ENCODE measurements at places on chromosomes 12 and 14.

- ATAC-seq, result peak; percentile 66
Measured at GRCh38 chr12:2431810-2432209, 363.0 kb upstream of the FKBP4 start.

GRCh38 chr12:26623136-26623535, 209.9 kb downstream of the ITPR2 start:
- ATAC-seq, result no peak

DNA sequence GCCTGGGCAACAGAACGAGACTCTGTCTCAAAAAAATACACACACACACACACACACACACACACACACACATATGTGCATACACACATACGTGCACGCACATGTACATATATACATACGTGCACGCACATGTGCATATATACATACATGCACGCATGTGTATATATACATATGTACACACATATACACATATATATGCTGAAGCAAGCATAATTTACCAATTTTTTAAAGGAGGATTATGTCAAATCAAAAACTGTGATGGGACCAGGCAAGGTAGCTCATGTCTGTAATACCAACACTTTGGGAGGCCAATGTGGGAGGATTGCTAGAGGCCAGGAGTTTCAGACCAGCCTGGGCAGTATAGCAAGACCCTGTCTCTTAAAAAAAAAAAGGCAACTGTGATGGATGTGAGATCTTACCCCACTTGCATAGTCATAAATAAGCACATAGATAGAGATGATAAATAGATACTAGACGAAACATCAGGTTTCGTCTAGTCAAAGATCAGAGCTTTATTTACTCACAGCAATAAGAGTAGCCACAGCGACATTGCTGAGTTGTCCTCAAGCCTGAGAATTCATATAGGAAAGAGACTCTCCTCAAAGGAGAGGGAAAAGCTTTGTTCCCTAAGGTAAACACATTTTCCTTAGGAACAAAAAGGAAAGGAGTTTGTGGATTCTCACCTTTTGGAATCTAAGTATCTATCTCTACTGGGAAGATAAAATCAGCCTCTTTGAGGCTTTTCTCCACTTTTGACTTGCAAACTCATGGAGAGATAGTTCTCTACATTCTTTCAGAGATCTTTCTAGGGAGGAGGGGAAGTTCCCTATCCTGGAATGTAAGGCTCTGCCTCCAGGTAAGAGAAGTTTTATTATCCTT, 74.7 kb upstream of the AMN1 start:
- no peak for ATAC-seq

- ATAC-seq, result no peak
Measured at GRCh38 chr12:3761116-3761735, 8.3 kb upstream of the CRACR2A start.

- ATAC-seq, result no peak
Measured at GRCh38 chr12:57749061-57749460, 3.0 kb downstream of the CDK4 start.

DNA sequence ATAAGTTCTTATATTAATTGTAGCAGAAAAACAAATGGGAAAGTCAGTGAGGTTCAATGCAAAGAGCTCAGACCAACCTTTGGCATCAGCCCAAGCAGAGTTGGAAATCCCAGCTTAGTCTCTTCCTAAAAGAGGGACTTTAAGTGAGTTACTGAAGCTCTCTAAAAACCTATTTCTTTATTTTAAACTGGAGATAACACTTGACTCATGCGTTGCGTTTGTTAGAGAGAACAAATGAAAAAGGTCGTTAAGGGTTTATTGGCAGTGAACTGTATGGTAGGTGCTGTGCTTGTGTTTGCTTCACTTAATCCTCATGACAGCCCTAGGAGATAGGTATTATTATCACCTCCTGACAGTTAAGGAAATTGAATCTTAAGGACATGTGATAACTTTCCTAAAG, 396.5 kb downstream of the RAD51B start:
- no peak for ATAC-seq

DNA sequence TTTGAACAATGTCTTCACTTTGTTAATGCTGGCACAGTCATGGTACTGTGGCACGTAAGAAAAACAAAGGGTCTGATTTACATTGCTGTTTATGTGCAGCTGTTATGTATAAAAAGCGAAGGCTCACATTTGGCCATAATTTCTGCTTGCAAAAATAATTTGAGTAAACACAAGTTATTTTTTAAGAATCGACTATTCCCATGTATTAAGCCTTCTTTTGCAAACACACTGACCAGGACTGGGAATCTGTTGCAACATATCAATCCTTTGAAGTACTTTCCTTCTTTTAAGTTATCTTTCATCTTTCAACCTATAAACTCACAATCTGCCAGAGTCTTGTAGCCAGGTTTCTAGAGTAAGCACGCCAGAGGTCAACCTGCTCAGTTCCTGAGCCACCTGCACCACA, 145.4 kb upstream of the BMP4 start:
- ATAC-seq, result no peak

DNA sequence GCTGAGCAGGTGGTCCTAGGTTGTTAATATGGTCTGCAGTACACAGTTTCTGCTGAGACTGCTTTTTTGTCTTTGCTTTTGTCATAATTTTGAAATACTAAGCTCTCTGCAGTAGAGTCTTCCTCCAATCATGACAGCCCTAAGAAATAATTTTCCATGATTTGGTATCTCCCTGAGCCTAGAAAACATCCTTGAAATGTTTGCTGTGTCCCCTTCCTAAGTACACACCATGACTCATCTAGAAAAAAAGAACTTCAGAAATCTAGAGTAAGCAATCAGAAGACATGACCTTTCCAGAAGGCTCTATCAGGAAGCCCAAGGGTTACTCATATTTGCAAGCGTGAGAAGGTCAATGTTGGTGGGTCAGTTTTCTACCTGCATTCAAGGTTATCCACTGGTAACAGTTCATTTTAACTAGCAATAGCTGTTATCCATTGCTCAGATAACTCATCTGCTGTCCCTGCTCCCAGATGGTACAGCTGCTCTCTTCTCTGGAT, 16.4 kb downstream of the DAD1 start:
- ATAC-seq, result peak; percentile 79

- ATAC-seq, result no peak
Measured at GRCh38 chr14:59292921-59293534, 104.6 kb downstream of the DAAM1 start.

DNA sequence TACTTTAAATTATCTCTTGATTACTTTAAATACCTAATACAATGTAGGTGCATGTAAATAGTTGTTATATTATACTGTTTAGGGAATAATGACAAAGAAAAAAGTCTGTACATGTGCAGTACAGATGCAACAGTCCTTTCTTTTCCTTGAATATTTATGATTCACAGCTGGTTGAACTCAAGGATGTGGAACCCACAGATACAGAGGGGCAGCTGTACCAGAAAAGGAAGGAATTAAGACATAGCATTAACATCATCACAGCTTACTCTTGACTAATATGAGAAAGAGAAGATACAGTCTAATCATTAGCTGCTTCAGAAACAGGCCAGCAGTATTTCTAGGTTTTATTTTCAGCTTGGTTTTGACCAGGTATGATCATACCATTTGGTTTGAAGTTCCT, 34.7 kb upstream of the AP4S1 start:
- no peak for ATAC-seq

GRCh38 chr12:114744691-114745090, 60.7 kb upstream of the TBX3 start:
- no peak for ATAC-seq

GRCh38 chr12:114213055-114213581, 192.8 kb downstream of the TBX5 start:
- no peak for ATAC-seq

GRCh38 chr14:73262427-73263183, 25.3 kb downstream of the PAPLN start:
- ATAC-seq, result no peak

GRCh38 chr14:53062856-53063255, 90.3 kb downstream of the DDHD1 start:
- ATAC-seq, result no peak

GRCh38 chr14:69658664-69659261, 47.4 kb downstream of the SUSD6 start:
- ATAC-seq, result no peak

- no peak for ATAC-seq
Measured at GRCh38 chr12:33670284-33670683, 230.7 kb upstream of the SYT10 start.

DNA sequence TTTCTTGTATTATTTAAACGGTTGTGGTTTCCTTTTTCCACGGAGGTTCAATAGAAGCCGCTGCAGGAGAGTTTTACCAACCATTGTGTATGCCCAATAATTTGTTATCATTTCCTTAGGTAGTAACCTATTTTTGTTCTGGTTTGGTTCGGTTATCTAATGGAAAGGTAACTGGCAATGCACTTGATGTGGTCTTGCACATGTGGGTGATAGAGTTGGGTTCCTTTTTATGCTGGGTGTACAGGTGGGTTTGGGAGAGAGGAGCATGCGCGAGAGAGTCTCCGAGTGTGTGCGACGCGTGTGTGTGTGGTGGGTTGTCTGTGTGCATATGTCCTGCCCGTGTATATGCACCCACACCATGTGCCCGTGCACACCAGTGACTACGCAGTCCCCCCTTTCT, 102.7 kb upstream of the FKBP4 start:
- no peak for ATAC-seq

GRCh38 chr12:123984903-123985302, 11.9 kb downstream of the ZNF664 start:
- no peak for ATAC-seq

GRCh38 chr12:71626098-71626497, 37.5 kb downstream of the ZFC3H1 start:
- ATAC-seq, result no peak

- no peak for ATAC-seq
Measured at GRCh38 chr12:98106031-98106683, 409.2 kb upstream of the TMPO start.

GRCh38 chr12:84856156-84856900, 56.3 kb downstream of the SLC6A15 start:
- no peak for ATAC-seq

- ATAC-seq, result no peak
Measured at GRCh38 chr12:104624529-104624928, 167.8 kb downstream of the CHST11 start.

DNA sequence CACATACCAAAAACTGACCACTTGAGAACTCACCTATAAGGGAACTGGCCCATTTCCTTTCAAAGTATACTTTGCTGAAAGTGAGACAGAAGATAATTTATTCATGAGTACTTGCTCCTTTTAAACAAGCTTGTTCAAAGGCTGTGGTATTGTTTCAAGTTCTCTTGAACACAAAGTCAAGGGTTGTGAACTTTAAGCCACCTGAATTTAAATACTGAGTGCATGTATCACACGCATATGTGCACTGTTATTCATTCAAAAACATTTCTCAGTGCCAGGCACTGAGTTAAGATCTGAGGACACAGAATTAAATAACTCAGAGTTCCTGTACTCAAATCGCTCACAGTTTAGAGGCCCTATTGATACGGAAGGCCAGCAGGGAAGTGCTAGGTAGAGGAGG, 19.1 kb upstream of the LDHB start:
- ATAC-seq, result no peak
